ENCODE measurements at places on chromosomes 16 and 17.

DNA sequence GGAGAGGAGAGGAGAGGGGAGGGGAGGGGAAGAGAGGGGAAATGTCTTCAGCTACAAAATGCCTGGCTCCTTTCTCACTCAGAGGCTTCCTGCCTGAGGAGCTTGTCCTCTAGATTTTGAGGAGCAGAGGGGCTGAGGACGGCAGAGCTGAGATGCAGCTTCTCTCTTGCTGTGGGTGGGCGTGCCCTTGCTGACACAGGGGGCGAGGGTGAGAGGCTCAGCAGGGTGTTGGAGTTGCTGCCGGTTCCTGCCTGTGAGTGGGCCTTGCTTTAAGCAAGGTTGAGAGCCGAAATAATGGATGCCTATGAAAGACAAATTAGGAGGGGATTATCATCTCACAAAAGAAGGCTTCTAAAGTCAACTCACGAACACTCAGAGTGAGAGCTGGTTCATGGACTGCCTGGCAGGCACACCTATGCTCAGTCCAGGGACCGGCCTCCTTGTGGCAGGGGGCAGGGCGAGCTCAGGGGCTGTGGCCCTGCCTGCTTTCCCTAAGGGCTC lies 215.6 kb downstream of the MSI2 start:
- DNase-seq: no peak

GRCh38 chr17:55161935-55162555 lies 102.7 kb upstream of the HLF start:
- DNase-seq: no peak

DNA sequence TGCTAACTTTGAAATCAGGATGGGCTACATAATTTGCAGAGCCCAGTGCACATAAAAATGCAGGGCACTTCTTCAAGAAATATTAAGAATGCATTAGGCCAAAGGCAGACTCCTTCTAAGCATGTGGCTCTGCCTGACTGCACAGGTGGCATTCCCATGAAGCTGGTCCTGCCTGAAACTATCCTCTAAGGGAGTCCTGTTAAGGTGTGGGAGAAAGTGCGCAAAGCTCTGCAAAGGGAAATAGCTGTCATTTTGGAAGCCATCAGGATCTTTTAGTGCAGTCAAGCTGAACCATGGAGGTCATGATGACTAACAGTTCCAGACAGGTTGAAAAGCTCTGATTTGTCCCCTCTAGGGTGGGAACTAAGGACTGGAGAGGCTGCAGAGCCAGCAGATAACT lies 41.9 kb upstream of the CRHR1 start:
- DNase-seq: no peak

DNA sequence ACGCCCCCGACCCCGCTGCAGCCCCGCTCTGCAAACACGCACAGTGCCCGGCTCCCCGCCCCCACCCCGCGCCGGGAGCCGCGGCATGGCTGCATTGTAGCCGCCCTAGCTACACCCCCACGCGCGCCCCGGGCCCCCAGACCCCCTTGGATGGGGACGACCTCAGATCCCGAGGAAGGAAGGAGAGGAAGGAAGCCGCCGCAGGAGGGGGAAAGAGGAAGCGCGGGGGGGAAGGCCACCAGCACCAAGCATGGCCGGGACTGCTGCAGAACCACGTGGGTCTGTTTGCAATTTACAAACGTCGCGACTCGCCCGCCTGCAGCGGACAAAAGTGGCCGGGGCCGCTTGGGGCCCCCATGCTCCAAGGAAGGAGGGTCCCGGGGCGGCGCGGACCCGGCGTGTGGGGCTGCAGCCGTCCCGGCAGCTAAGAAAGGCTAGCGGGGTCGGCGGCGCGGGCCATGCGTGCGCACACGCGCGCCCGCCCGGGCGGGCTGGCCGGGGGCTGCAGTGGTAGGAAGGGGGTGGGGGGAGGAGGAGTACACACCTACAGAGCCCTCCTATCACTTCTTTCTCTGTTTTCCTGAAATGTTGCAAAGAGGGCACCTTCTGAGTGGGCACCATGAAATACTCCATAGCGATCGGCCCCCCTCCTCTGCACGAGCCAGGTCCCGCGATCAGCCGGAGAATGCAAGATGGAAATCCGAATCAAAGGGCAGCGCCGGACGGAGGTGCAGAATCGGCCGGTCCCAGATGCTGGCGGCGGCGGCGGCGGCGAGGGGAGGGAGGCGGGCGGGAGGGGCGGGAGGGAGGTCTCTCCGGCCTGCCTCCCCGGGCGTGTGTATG lies 488 bp downstream of the TFAP4 start:
- DNase-seq: peak; percentile 67

- DNase-seq: no peak
Measured at GRCh38 chr16:11671676-11672075, 3.4 kb downstream of the SNN start.

GRCh38 chr17:16364625-16365024 lies 11.4 kb upstream of the CENPV start:
- DNase-seq: no peak

- no peak for DNase-seq
Measured at GRCh38 chr16:52581530-52581929, 34.6 kb upstream of the TOX3 start.

GRCh38 chr16:87309620-87310525 lies 7.3 kb downstream of the C16orf95 start:
- no peak for DNase-seq

DNA sequence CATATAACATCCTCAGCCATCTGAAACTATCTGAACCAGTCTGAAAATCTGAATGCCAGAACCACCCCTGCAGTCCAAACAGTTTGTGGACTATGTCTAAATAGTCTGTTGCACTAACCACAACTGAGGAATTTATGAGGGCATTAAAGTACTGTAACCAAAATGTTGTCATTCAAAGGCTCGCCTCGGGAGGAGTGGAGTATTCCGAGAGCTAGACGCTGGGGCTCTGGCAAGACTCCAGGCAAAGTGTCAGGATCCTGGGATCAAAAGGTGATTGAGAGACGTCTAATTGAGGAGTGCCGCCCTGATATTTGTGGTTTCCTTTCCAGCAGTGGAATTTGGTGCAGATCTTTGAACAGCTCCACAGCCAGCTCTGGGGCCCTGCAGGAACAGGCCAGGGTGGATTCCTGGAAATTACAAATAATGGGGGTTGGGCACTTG lies 142.9 kb upstream of the MYOCD start:
- no peak for DNase-seq

- DNase-seq: no peak
Measured at GRCh38 chr17:10217916-10218315, 19.5 kb upstream of the GAS7 start.

- no peak for DNase-seq
Measured at GRCh38 chr16:48546774-48547173, 63.2 kb downstream of the N4BP1 start.

DNA sequence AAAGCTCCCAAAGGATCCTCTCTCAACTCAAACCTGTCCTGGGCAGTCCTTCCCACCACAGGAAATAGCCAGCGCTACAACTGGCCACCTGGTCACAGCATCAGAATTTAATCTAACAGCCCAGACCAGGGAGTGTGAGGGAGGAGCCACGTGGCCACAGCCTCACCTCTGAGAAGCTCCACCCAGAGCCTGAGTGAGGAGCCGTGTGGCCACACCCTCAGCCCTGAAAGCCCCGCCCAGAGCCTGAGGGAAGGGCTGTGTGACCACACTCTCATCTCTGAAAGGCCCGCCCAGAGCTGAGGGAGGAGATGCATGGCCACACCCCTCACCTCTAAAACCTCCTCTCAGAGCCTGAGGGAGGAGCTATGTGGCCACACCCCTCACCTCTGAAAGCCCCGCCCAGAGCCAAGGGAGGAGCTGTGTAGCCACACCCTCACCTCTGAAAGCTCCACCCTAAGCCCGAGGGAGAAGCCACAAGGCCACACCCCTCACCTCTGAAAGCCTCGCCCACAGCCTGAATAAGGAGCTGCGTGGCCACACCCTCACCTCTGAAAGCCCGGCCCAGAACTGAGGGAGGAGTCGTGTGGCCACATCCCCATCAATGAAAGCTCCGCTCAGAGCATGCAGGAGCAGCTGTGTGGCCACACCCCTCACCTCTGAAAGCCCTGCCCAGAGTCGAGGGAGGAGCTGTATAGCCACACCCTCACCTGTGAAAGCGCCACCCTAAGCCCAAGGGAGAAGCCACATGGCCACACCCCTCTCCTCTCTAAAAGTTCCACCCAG lies 28.6 kb downstream of the SLC38A8 start:
- peak; percentile 61 for DNase-seq

- DNase-seq: no peak
Measured at GRCh38 chr17:7347630-7348477, 4.1 kb upstream of the KCTD11 start.

- no peak for DNase-seq
Measured at GRCh38 chr17:27403480-27404005, 52.7 kb upstream of the KSR1 start.

- peak; percentile 60 for DNase-seq
Measured at GRCh38 chr17:1060991-1061390, 64.1 kb downstream of the TIMM22 start.

GRCh38 chr16:23195366-23195978 lies 12.9 kb downstream of the SCNN1G start:
- no peak for DNase-seq

DNA sequence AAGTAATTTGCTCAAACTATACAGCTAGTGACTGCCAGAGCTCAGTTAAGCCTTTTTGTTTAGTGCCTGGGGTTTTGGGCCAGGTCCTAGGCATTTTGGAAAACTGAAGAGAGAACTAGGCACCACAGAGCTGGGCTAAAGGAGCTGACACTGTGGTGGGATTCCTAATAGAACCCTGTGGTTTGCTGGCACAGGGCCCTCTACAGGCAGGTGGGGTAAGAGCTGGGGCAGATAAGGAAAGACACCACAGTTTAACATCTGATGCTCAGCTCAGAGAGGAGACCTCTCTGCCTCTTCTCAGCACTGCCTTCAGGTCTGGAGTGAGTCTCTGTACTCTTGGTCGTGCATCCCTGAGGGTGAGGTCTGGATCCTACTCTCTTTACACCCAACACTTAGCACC lies 121.2 kb downstream of the SNX11 start:
- no peak for DNase-seq

GRCh38 chr16:24955975-24956731 lies 59.0 kb downstream of the ARHGAP17 start:
- DNase-seq: no peak

DNA sequence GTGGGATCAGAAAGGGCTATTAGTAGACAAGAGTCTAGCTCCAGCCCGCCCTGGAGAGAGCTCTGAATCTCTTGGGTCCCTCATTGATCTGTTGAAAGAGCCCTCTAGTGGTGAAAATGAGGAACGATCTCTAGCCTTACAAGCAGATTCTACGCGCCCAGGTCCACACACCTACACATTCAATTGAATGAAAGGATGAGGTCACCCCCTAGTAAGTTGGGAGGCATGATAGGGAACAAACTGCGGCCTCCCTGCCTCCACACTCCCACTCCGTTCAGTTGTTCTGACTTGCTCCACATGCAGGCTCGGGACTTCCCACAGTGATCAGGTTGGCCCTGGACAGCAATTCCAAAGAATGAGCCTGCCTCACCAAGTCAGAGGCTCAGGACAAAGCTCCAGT lies 2.9 kb upstream of the CACNG3 start:
- no peak for DNase-seq

DNA sequence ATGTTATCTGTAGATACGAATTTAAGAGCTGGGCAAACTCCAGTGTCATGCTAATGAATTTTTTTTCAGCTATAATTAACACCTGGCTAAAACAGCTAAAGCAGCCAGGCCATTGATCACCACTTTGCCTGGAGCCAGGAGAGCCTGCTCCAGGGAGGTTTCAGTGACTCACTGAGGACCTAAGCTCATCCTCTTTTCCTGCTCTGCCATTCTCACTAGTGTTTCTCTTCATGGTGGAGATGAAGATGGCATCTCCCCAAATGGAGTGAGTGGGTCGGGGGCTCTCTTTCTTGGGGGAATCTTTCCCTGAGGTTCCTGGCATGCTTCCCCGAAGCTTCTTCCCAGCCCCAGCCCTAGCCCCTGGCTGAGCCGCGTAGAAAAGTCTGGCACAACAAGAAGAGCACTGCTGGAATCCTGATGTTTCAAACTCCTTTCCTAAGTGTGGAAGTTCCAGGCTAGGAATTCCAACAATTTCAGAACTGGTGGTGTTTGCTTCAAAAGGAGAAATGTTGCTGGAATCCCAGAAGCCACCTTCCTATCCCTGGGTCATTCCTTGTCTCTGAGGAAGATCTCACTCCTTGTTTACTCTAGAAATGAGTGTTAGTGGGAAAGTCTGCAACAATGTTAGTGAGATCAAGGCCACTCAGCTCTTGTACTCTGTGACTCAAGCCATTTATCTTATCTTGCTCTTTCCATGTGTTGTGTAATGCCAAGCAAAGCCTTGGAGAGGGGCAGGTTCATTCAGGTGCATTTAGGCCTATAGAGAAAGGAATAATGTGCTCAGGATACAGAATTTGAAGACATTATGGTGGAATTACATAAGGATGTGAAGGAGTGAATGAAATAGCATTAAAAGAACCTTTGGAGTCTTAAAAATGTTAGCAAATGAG lies 26.0 kb upstream of the B4GALNT2 start:
- no peak for DNase-seq

DNA sequence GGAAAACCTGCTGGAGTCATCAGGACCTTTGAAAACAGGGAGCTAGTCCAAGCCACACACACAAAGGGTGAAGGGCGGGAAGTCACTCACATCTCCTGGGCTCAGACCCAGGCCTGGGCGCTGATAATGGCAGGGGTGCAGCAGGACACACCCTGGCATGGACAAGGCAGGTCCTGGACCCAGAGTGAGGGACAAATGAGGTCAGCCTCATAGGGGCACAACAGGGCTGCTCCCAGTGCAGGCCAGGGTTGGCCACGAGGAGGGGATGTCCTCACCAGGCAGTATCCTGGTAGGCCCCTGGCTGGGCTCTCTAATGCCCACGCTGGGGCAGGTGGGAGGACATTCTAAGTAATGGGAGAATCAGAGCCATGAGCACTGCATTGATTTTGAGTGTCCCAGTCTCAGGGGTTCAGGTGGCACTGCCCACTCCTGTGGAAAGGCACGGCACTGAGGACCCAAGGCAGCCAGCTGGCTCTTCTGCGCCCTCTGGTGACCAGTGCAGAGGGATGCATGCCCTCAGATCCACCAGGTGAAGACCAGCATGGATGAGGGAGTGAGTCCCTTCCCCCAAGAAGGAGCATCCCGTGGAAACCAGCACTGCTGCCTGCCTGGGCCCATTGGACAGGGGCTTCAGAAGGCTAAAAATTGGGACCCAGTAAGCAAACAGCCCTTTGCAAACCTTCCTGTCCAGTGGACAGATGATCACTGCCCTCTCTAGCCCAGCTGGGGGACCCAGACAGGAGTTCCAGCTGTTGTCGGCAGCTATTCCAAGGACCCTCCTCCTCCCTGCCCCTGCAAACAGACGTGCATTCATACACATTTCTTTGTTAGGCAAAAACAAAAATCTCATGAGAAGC lies 23.4 kb upstream of the SREBF1 start:
- DNase-seq: peak; percentile 93

DNA sequence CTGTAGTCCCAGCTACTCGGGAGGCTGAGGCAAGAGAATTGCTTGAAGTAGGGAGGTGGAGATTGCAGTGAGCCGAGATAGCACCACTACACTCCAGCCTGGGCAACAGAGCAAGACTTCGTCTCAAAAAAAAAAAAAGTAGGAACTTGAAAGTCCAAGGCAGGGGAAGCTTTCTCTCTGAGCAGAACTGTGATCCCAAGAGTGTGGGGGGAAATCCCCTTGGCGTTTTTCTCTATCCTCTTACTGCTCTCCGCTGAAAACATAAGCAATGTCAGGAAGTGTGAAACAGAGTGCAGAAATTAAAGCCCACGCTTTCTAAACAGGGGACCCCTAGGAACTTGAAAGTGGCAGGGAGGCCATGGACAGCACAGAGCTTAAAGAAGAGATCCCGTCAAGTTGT lies 9.8 kb upstream of the CMTM3 start:
- DNase-seq: no peak

- DNase-seq: no peak
Measured at GRCh38 chr16:30180741-30181140, 2.7 kb upstream of the CORO1A start.

GRCh38 chr16:13168091-13168572 lies 266.7 kb downstream of the SHISA9 start:
- DNase-seq: no peak
